ENCODE measurements at places on chromosomes 11 and 22. TPM values are rescaled to one million over a fixed set of nuclear protein-coding genes. Genes with fewer than 3 reads are reported as not detected.

The TMEM225 gene
- not detected for polyA plus RNA-seq

The APOL4 gene
- 20.3 TPM for polyA plus RNA-seq

The TBX1 gene
- 25.3 TPM for polyA plus RNA-seq

The KRTAP5-9 gene
- polyA plus RNA-seq, result not detected

The MPPED2 gene
- polyA plus RNA-seq, result 6.5 TPM

GRCh38 chr11:64935359-64936081 lies at the start of gene GPHA2:
Gene GPHA2, minus strand, starts transcription at chr11:64935893. Its CDS starts 433 bp downstream, at chr11:64935460.
- DNase-seq, result no peak

DNA sequence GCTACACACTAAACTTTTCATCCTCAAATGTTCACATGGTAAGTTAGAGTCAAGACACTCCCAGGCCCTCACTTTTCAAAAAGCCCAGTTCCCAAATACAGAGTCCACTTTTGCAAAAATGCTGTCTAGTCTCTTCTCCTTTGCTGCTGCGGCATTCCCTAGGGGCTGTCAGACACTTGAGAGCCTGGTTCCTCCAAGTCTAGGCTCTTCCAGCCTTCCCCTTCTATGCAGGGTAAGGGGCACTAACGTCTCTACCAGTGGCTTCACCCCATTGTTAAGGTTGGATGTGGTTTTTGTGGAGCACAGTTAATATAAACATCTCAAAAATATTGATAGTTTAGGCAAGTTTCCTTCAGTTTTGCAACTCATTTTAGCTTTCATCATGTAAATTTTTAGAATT lies 181.5 kb downstream of the KIF18A start:
- no peak for DNase-seq

DNA sequence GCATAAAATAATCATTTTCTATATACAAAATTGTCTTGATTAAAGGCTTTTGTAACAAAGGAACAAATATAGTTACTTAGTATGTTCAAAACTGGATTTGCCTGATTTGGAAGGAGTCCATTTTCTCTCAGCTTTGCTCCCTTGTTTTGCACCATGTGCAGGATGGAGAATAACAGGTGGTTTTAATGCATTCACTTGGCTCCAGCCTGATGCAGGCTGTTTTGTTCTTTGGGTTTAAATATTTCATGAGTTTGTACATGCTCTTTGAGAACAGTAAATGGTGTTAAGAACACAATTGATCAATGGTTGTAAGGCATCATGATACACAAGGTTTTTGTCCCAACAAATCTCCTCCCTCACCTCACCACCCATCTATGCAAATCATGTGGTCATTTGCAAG lies 886.9 kb upstream of the CCDC90B start:
- no peak for DNase-seq

DNA sequence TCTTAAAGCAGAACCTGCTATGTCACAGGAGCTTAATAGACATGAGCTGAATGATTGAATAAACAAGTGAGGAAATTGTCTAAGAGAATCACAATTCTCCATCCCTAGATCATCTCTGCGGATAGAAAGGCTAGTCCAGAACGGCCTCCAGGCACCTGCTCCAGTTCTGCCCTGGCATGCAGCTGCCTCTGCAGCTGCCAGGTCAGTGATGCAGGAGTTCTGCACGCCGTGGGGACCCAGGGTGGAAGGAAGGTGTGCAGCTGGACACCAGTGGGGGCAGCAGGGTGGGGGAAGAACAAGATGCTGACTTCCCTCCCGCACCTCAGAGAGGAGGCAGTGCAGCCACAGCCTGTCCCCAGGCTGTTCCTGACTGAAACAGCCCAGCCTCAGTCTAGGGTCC lies 192.1 kb upstream of the NCAM1 start:
- DNase-seq, result no peak

DNA sequence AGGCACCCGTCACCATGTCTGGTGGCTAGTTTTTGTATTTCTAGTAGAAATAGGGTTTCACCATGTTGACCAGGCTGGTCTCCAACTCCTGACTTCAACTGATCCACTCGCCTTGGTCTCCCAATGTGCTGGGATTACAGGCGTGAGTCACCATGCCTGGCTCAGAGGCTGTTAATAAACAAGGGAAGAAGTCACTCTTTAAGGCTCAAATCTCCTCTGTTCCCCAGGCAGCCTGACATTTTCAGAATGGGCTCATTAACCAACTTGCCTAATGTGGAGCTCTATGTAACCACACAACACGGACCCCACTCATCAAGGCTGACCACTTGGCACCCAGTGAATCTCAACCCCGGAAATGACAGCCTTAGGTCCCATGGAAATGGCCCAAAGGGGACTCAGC lies 24.1 kb downstream of the APOL3 start:
- DNase-seq, result no peak

GRCh38 chr11:4202749-4203148 lies 108.2 kb downstream of the RRM1 start:
- DNase-seq, result no peak

GRCh38 chr11:34343153-34343552 lies 14.7 kb downstream of the ABTB2 start:
- DNase-seq, result no peak

DNA sequence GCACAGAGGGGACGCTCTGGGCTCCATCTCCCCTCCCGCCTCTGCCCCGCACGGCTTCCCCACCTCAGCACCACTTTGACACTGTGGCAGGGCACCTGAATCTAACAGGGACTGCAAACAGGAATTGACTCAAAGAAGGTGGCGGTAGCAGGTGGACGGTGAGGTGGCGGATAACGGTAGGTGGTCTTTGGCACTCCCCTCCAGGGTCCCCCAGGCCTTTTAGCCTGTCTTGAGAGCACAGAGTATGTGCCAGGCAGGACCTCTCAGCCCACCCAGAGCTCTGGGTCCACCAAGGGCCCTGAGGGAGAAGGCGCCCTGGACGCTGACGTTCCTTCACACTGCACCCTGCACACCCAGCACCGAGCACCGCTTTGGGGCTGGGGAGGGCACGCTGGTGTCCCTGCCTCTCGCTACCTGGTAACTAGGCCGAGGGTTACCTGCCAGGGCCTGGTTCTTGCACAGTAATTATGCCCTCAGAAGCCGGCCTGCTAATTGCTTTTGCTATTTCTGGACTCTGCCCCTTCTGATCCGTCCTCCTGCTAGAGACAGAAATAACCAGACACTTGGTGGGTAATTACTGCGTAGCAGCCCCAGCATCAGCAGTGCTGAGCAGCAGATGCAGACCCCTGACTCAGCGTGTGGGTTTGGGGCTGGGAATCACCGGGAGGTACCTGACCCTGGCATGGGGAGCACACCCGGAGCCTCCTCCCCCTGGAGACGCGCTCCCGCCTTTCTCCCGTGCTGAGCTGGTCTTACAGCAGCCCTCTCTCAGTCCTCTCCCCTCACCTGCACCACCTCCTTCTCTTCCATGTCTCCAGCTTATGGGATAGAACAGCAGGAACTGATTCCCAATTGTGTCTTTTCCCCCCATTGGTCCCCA lies 103.3 kb upstream of the B3GAT1 start:
- DNase-seq, result no peak

DNA sequence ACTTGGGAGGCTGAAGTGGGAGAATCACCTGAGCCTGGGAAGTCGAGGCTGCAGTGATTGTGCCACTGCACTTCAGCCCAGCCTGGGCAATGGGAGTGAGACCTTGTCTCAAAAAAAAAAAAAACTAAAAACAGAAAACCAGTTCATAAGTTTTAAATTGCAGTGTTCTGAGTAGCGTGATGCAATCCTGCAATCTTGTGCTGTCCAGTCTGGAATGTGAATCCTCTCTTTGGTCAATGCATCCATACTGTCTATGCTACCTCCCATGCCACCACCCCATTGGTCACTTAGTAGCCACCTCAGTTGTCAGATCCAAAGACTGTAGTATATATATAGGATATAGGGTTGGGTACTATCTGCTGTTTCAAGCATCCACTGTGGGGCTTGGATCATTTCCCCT lies 11.1 kb downstream of the YAP1 start:
- DNase-seq, result no peak

GRCh38 chr22:37431801-37432707 lies 4.8 kb upstream of the ELFN2 start:
- no peak for DNase-seq

DNA sequence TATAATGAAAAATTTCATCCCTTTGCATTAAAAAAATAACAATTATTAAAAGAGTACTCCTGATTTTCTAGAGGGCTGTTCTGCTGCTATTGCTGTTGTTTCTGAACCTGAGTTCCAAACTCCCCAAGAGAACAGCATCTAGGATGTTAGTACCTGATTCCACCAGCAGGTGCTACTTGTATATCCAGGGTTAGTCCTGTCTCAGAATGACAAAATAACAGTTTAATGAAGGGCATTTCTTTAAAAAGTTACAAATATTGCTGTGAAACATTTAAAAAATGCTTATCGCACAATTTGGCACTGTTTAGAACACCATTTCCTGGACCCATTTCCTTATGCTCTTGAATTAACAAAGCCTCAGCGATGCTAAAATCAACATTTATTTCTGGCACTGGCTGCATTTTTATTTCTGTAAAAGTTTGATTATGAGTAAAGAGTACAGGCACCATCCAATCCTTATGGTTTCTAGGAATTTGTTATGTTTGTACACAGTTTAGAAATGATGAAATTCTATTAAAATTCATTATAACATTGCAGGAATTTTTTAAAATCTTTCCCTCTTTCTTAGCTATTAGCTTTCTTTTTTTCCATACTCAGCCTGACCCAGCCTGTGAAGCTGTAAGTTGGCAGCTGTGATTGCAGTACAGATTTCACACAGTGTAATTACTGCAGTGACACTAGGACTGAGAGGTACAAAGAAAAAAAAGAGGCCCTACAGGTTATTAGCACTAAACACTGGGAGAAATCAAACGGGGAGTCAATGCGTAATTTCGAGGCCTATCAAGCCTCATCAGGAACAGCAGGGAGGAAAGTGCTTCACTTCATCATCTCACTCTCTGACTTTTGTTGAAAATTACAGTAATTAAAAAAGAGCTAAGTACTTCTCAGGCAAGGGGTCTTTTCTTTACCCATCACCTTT lies 208.8 kb downstream of the DCDC1 start:
- no peak for DNase-seq

- DNase-seq, result no peak
Observed at GRCh38 chr11:125280646-125281045, 116.1 kb downstream of the PKNOX2 start.

DNA sequence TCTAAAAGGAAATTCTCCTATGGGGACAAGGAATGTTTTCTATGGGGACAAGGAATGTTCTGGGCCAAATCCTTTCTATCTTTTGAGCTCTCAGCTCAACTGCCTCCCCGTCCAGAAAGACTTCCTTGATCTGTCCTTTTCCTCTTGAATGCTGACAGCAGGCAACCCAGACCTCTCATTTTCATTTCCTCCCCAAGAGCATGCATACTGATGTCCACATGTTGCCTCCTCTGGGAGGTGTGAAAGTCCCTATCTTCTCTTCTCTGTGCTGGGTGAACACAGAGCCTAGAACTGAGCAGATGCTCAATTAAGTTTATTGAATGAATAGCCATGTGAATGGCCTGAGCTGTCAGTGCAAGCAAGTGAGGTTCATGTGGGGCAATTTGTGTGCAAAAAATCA lies 331.9 kb upstream of the NARS2 start:
- DNase-seq, result no peak

- DNase-seq, result no peak
Observed at GRCh38 chr11:61034111-61034510, 62.6 kb downstream of the CD6 start.

DNA sequence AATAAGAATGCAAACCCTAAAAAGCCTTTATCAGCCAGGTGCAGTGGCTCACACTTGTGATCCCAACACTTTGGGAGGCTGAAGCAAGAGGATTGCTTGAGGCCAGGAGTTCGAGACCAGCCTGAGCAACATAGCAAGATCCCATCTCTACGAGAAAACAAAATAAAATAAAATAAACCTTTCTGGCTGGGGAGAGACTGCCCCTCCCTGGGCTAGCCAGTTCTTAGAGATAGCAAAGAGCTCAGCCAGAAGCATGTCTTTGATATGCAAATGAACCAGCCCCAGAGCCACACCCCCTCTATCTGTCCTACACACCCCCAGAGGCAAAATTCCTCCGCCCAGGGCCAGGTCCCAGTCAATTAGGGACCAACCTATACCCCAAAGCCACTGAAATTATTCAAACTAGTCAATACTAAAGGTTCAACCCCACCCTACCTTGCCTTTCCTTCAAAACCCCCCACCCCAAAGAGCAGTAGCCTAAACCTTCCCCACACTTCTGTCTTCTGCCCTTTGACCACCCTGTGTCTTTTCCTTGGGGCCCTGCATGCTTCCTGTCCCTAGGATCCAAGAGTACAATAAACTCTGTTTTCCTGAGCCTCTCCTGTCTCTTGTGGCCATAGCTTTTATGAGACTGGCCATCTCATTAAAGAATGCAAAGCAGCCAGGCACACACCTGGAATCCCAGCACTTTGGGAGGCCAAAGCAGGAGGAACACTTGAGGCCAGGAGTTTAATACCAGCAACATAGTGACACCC lies 37.3 kb upstream of the CXCR5 start:
- DNase-seq, result no peak

Data from forelimb muscle (tissue), 1 donor.